ENCODE measurements at places on chromosomes 1 and 21. TPM values are rescaled to one million over a fixed set of nuclear protein-coding genes. Genes with fewer than 3 reads are reported as not detected.

The CYP4A22 gene
- not detected for total RNA-seq

The PTGFR gene
- total RNA-seq = 24.1 TPM

The HES4 gene
- total RNA-seq = 39.4 TPM

- no peak for DNase-seq
These were observed 934 bp downstream of the ASPM start for GRCh38 chr1:197145446-197146024.

DNA sequence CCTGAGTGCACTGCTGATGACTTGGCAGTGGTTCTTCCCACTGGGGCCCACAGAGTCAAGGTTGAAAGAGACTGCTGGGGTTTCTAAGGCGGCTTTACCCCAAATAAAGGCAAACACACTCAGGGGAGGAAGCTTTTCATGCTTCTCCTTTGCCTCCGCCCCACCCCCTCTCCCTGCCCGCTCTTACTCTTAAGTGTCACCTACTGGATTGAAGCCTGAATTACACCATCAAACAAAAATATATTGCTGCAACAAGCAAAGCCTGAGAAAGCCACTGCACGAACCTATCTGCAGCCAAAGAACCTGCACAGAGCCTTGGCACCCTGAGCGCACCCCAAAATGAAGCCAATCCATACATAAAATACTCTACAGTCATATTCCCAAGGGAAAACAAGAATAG is 63.1 kb downstream of the PTGFR start:
- DNase-seq = no peak

The GALNT2 gene
- total RNA-seq = 30.3 TPM

The UBXN11 gene
- 4.2 TPM for total RNA-seq

GRCh38 chr1:159197561-159198557 is 6.8 kb upstream of the ACKR1 start:
- peak; percentile 79 for DNase-seq
